ENCODE measurements at places on chromosomes 16 and 17. TPM values are rescaled to one million over a fixed set of nuclear protein-coding genes. Genes with fewer than 3 reads are reported as not detected.

Gene DBF4B
- 4.9 TPM for total RNA-seq

DNA sequence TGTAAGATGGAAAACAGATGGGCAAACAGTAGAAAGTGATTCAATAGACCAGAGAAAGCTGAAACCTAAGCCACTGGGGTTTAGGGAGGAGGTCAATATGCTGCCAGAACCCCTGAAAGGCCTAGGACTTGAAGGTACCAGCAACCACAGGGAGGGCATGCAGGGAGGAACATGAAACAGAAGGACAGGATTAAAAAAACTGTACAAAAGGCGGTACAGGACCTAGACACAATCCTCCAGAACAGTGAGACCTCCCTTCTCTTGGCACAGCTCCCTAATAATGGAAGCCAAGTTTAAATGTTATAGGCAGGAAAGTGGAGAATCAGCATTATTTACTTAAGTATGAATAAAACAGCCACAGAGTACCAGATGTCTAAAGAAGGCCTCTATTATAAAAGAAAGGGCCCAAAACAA lies 105.5 kb downstream of the SPAG9 start:
- DNase-seq = peak; percentile 80

DNA sequence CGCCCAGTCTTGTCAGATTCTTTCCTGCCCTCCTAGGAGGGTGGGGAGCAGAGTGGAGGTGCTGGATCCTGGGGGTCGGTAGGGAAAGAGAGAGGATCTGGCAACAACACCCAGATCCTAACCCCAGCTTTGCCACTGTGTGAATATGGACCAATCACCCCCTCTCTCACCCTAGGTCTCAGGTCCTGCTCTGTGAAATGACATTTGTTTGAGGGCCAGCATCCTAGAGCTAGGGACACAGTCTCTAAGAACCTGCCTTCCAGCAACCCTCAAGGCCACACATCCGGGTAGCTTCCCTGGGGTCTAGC lies 28.4 kb upstream of the MAP3K14 start:
- DNase-seq = no peak

GRCh38 chr17:30831257-30831656 lies 509 bp upstream of the ATAD5 start:
- DNase-seq = peak; percentile 23

DNA sequence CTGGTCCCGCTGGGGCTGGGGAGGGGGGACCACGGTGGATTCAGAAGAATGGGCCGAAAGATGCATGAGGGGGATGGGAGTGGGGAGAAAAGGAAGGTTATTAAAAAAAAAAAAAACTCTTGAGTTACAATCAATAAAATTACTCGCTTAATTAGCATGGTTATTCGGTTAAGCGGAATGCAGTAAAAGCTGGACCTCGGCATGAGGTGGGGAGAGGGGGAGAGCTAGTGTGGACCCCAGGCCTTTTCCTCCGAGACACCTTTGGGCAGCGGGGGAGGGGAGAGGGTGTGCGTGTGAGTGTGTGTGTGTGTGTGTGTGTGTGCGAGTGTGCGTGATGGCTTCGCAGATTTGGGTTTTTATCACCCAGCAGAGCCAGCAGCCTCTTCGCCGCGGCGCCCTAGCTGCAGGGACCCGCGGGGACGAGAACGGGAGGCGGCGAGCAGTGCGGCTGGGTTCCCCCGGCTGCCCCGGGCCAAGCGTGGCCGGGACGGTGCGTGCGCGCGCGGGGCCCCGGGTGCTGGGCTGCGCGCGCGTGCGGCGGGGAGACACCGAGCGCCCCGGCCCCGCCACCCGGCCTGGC lies 3.7 kb downstream of the BAHCC1 start:
- DNase-seq = peak; percentile 55
